Vagina (tissue), 2 donors: ENCODE measurements at places on chromosomes 4 and X.

- DNase-seq, result no peak
These were observed 112.7 kb downstream of the HNRNPD start for GRCh38 chr4:82261084-82261483.

DNA sequence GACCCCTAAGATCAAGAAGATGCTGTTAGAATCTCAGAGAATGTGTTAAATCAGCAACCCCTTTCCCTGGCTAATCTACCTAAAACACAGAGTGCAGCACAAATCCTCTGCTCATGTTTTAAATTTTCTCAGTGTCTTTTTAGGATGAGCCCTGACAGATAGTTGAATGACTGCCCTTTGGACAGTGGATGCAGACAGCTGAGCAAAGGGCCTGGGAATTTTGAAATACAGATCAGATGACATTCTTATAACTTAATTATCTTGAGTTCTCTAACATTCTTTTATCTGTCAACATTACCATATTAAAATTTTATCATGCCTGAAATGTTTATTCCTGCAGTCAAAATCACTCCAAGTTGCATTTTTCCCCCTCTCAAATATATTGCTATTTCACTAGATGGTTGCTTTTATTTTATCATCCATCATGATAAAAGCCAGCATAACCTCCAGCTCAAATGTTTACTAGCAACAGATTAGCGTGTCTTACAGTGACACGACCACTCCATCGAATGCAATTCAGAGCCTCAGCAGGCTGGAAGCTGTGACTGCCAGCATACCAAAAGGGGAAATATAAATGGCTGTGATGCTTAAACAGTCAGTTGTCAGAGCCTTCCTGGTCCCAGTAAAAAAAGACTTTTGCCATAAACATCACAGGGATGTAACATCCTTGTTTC, 22.8 kb upstream of the ARHGAP24 start:
- DNase-seq, result no peak

DNA sequence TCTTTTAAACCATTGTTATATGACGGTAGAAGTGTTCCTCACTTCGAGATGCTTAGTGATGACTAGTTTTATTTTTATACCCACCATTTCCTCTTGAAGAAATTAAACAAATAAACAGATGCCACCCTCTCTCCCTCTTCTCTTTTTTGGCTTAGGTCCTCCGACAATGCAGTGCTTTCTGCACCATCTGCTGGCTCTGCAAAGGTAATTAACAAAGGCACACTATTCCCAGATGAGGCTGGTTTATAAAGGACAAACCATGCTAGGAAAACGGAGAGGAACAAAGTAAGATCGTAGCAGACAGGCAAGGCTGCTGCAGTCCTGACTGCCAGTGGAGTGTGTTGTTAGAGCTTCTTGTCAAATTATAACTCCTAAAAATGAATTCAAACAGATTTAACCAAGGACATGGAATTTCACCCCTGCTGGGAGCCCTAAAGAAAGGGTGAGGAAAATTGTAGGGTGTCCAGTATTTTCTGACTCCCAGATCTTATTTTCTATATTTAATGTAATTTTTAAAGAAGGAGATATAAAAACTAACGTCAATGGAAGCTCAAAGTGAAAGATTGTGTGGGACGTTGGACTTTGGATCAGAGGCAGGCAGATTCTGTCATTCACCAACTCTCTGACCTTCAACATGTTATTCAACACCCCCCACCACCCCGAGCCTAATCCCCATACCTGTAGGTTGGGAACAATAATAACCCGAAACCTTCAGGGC, 142.1 kb downstream of the CPEB2 start:
- no peak for DNase-seq

GRCh38 chr4:88759895-88760290, 62.3 kb upstream of the NAP1L5 start:
- DNase-seq, result no peak

- no peak for DNase-seq
These were observed 519 bp downstream of the SLC25A4 start for GRCh38 chr4:185143601-185143969.

- DNase-seq, result no peak
These were observed 1014.2 kb downstream of the C4orf33 start for GRCh38 chr4:130110189-130110588.

- DNase-seq, result no peak
These were observed 4.6 kb upstream of the DCAF12L2 start for GRCh38 chrX:126170720-126171119.

- no peak for DNase-seq
These were observed 17.1 kb upstream of the RAI2 start for GRCh38 chrX:17878028-17878670.

DNA sequence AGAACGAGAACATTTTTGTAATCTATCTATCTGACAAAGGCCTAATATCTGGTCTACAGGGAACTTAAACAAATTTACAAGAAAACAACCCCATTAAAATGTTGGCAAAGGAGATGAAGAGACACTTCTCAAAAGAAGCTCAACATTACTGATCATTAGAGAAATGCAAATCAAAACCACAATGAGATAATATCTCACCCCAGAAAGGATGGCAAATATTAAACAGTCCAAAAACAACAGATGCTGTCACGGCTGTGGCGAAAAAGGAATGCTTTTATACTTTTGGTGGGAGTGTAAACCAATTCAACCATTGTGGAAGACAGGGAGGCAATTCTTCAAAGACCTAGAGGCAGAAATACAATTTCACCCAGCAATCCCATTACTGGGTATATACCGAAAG, 2284.8 kb downstream of the ARAP2 start:
- no peak for DNase-seq

DNA sequence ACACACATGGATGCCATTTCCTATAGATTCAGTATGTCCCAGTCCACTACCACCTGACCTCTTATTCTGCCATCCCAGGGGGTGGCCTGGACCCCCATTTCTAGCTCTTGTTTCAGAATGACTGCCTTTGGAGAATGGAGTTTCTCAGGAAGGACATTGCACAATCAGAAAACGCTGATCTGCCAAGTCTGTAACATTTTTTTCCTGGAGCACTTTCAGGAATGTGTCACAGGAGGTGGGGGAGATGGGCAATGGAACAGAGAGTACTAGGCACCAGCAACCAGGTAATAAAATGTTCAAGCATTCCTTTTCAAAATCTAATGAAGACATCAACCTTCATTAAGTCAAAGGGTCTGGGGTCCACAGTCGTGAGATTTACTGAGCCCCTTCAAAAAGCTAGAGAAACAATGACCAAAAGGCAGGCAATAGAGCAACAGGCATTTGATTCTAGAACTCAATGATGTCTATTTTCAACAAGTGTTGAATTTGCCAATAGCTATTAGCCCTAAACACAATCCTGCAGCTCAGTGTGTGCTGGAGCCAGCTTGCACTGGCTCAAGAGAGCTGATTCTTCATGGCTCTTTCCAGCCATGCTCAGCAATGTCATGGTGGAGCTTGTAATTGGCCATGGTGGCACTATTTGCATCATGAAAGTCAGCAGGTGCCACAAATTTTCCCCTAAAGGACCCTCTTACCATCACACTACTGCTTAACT, 87.1 kb downstream of the KDR start:
- no peak for DNase-seq

GRCh38 chr4:177220376-177220775, 89.3 kb upstream of the NEIL3 start:
- no peak for DNase-seq

DNA sequence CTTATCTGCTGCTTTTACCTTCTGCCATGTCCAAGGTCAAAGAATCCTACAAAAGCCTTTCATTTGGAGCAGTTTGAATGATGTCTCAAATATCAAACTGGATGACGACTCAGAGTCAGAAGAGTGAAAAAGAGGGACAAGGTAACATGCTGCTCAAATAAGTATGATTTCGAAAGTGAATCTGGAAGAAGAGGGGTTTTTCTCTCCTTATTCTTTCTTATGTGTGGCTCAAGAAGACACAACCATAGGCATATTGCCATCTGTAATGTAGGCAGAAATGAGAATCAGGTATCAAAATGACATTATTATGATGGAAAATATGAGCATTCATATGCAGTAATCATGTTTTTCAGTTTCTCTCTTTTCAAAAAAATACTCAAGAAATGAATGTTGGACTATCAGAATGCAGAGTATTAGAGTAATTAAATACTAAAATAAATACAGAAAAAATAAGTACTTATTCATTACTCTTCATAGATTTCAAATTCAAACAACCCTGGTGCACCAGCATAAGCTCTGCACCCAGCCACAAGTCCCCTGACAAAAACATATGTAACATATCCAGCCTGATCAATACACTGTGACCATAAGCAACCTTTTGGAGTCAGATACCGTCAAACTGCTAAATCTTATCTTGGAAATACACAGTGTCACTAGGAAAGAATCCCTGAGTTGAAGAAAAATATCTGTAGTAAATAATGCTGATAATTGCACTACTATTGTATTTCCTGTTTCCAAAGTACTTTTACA, 468.6 kb downstream of the INPP4B start:
- DNase-seq, result no peak

- no peak for DNase-seq
These were observed 6.0 kb downstream of the SMAD1 start for GRCh38 chr4:145487631-145488030.

DNA sequence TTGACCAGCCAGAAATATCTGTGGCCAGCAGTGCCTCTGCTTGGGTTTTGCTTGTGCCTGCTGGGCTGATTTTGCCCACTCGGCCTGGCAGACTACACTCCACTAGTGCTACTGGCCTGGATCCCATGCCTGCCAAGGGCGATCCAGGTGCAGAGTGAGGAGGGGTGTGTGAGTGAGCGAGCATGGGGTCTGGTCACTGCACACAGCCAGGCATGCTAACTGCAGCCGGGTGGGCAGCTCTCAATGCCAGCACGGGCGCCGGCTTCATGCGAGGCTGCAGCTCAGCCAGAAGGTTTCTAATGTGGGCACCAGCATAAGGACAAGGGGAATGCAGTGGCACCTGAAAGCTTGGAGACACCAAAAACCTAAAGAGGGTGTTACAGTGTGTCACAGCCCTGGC, 1161.4 kb downstream of the FSTL5 start:
- no peak for DNase-seq
